ENCODE measurements at places on chromosomes 12 and 14. TPM values are rescaled to one million over a fixed set of nuclear protein-coding genes. Genes with fewer than 3 reads are reported as not detected.

DNA sequence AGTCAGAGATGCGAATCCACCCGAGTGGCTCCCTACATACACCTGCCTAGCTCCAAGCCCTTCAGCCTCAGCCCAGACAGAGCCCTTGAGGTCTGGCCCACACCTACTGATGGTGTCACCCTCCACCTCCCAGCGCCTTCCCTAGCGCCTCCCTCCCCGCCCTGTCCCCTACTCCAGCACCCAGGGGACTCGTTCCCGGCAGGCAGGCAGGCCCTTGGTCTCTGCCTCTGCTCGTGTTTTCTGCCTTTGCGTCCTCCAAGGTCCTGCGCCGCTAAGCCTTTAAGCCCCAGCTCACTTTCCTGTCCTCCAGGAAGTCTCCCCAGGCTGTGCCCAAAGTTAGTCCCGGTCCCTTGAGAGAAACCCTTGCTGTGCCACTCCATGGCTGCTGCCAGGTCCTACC is 12.7 kb downstream of the INF2 start:
- DNase-seq, result no peak

DNA sequence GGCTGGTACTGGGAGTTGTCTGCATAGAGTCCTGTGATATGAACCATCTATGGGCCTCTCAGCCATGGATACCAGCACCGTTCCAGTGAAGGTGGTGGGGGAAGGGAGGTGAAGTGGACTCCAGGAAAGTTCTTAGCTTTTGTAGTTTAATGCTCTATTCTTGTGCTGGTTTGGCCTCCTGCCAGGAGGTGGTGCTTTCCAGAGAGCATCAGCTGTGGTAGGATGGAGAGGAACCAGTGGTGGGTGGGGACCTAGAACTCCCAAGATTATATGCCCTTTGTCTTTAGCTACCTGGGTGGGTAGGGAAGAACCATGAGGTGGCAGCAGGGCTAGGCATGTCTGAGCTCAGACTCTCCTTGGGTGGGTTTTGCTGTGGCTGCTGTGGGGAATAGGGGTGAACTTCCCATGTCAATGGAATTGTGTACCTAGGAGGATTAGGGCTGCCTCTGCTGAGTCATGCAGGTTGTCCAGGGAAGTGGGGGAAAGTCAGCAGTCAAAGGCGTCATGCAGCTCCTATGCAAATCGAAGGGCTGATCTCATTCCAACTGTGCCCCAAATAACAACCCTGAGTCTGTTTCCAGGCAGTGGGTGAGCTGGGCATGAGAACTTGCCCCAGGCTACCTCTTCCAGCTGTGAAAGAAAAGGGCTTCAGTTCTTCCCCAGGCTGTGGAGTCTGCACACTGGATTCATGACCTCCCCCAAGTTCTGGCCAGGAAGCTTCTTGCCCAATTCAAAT is 14.2 kb downstream of the GZMH start:
- no peak for DNase-seq

- DNase-seq, result no peak
These were observed 4.4 kb downstream of the KRT18 start for GRCh38 chr12:52953181-52953841.

The RD3L gene
- total RNA-seq, result not detected

The DTX1 gene
- total RNA-seq, result 6.8 TPM

DNA sequence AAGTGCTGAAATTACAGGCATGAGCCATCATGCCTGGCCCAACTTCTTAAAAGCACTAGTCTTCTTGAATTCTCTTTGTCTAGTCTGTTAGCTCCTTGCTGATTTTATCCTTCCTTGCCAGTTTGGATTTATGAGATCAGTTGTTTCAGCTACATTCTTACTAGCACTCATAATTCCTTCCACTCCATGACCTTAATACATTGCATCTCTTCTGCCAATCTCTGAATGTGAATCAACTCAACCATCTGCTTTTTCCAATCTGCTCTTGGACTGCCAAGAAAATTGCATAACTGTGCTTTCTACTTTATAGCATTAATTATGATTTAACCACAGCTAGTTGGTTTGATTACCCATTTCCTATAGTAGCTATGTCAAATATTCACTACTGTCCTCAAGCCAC is 14.9 kb upstream of the HEATR5A start:
- DNase-seq, result no peak

Measured in lower lobe of right lung (tissue), 2 donors.